Activated naive CD4-positive, alpha-beta T cell treated with anti-CD3 and anti-CD28 coated beads for 36 hours (primary cell): ENCODE measurements at places on chromosomes 12 and 14. TPM values are rescaled to one million over a fixed set of nuclear protein-coding genes. Genes with fewer than 3 reads are reported as not detected.
A peak's percentile ranks its signal among the peaks of the same experiment; 100 is the strongest.

The ABHD4 gene
- 11.9 TPM for total RNA-seq

The KRT77 gene
- not detected for total RNA-seq

The PTPN21 gene
- not detected for total RNA-seq

The SLCO1B1 gene
- total RNA-seq: not detected

DNA sequence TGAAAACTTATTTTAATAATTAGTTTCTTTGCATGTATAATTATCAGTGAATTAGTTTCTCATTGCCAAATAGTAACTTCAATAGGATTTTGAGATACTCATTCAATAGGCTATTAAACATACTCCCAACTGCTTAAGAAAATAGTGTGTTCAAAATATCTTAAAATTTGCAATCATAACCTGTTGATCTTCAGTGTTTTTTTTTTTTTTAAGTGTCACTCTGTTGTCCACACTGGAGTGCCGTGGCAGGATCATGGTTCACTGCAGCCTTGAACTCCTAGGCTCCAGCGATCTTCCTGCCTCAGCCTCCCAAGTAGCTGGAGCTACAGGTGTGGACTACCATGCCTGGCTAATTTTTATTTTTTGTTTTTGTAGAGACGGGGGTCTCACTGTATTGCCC lies 1.5 kb upstream of the YARS2 start:
- no peak for DNase-seq

GRCh38 chr12:116642683-116643082 lies 83.5 kb downstream of the MAP1LC3B2 start:
- DNase-seq: no peak

GRCh38 chr14:90508536-90509254 lies 111.9 kb downstream of the CALM1 start:
- DNase-seq: peak; percentile 10

DNA sequence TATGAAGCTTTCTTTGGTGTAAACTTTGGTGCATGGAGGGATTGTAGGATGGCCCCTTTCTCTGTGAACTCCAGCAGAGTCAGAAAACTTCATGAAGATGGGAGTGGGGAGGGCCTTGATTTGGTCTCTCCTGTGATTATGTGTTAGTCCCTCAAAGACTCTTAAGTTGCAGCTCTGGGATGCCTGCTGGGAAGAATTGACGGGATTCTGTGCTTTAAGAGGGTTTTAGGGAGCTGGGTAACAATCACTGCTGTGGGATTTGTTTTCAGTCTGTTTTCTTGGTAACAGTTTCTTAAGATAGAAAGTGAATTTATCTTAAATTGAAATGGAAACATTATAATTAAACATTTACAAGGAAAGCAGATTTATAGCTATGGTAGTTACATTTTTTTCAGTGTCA lies 378.1 kb downstream of the AACS start:
- DNase-seq: no peak

- no peak for DNase-seq
Measured at GRCh38 chr12:68342966-68343365, 10.8 kb upstream of the MDM1 start.
